ENCODE measurements at places on chromosomes 3 and 15.

- no peak for DNase-seq
These were observed 5.7 kb upstream of the TBC1D2B start for GRCh38 chr15:78083186-78083585.

DNA sequence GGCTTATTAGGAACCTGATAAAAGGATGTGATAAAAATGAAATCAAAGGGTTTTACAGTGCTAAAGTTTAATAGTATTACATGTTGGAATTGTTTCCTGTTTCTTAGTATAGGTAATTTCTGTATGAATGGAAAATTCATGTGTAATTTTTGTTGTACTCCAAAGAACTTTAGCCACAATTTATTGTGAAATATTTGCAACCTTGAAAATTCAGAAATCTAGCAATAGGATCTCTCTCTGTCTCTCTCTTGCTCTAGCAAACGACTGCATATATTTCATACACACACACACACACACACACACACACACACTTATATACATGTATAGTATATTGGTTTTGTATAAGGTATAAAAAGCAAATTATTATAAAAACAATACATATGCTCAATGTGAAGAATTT lies 59.6 kb downstream of the PIAS1 start:
- no peak for DNase-seq

DNA sequence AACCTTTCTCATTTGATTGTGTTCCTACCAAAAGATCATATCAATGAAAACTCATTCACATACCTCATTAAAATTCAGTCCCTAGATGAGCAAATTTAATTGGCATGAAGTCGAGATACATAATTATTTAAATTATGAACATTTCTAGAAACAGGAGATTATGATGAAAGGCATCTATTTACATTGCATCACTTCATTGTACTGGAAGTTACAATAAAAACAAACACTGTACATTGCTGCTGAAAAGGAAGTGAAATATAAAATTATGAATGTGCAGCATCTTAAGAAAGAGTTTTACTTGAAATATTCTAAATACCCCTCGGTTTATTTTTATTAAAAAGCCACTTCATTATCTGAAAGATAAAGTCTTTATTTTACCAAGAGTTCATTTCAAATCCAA lies 163.4 kb upstream of the ZNF385D start:
- no peak for DNase-seq

GRCh38 chr15:23387621-23388190 lies 33.2 kb downstream of the GOLGA8S start:
- no peak for DNase-seq

DNA sequence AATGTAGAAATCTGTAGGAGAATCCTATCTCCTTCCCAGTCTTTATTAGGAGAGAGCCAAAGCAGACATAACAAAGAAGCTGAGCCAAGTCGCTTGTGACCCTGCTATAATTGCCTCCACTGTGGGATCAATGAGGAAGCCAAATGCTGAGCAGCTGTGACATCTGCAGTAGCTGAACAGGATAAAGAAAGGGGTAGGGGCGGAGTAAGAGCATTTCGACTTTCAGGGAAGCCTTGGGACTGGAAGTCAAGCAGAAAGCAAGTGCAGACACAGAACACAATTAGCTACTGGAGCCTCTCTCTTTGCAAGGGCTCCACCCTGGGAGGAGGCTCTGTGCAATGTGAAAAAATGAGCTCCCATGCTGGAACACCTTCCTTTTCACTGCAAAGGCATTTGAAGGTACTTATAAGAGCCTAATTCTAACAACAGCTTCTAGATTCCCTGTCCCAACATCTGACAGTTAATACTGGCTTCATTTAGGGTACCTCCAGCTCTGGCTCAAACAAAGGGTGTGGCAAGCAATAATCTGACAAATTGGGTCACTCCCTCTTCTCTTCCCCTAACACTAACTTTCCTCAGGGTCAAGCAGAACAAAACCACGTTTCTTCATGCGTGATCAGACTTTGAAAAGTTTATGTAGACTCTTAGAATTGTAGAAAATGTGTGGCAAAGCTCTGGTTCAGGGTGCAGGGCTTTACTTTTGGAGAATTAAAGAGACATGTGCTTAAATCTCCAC lies 166.4 kb downstream of the CADPS start:
- DNase-seq, result no peak

GRCh38 chr3:182212479-182213076 lies 500.9 kb downstream of the SOX2 start:
- no peak for DNase-seq

DNA sequence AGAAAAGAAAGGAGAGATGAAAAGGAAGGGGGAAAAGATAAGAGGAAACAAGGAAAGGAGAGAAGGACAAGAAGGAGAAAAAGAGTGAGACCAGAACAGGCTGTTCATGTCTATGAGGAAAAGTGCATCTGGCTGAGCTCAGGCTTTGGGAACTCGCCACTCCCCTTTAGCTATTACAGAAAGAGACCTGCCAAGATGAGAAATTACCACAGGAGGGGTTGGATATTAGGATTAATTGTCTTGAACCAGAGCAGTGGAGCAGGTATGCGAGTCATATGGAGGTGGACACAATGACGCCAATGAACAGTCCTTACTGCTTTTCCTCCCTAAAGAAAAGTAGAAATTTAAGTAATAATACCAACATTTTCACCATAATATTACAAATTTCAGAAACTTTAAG lies 577.0 kb upstream of the ARRDC4 start:
- DNase-seq, result no peak
